ENCODE measurements at places on chromosomes 13 and 19.
A peak's percentile ranks its signal among the peaks of the same experiment; 100 is the strongest.

GRCh38 chr19:19405971-19406877, 749 bp downstream of the GATAD2A start:
- DNase-seq: peak; percentile 33

- DNase-seq: no peak
These were observed 21.1 kb downstream of the KBTBD6 start for GRCh38 chr13:41111454-41111853.

DNA sequence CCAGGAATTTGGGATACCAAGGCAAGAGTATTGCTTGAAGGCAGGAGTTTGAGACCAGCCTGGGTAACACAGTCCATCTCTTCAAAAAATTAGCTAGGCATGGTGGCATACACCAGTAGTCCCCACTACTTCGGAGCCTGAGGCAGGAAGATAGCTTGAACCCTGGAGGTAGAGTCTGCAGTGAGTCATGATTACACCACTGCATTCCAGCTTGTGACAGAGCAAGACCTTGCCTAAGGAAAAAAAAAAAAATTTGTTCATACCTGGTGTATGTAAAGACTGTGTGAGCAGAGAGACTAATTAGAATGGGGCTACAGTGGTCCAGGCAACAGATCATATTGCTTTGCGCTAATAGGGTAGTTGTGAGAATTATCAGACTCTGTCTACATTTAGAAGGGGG, 778.3 kb upstream of the PCDH20 start:
- DNase-seq: no peak

GRCh38 chr13:43522788-43523187, 264.0 kb downstream of the ENOX1 start:
- no peak for DNase-seq
